Chondrocyte (in vitro differentiated cells): ENCODE measurements at places on chromosomes 7 and 10. TPM values are rescaled to one million over a fixed set of nuclear protein-coding genes. Genes with fewer than 3 reads are reported as not detected.

TMEM130 gene
- total RNA-seq = 19.3 to 19.7 TPM (median 19.3 TPM) in 3 replicates

DNA sequence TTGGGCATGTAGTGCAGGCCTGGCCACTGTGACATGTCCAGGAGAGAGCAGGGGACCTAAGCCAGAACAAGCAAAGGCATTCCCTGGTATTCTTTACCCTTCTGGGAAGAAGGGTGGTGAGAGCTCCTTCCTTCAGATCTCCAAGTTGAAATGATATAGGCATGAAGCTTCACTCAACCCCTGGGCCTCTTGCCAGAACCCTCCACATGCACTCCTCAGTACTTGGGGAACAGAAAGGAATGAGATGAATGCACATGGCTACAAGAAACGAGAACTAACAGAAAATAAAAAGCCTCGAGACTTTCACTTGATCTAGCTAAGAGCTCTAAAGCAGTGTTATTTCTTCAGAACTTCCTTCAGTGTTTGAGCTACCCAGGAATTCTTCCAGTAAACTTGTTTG, 262.2 kb downstream of the ETV1 start:
- no peak overlapping the region for H3K27ac ChIP-seq
- no peaks in the 10 kb centered on the region for H3K27me3 ChIP-seq
- no peak for DNase-seq

GRCh38 chr7:53661645-53662217, 626.3 kb downstream of the POM121L12 start:
- no peak for DNase-seq
- H3K27me3 ChIP-seq = no peaks in the 10 kb centered on the region
- no peaks in the 10 kb centered on the region for H3K36me3 ChIP-seq
- H3K27ac ChIP-seq = no peak overlapping the region

DNA sequence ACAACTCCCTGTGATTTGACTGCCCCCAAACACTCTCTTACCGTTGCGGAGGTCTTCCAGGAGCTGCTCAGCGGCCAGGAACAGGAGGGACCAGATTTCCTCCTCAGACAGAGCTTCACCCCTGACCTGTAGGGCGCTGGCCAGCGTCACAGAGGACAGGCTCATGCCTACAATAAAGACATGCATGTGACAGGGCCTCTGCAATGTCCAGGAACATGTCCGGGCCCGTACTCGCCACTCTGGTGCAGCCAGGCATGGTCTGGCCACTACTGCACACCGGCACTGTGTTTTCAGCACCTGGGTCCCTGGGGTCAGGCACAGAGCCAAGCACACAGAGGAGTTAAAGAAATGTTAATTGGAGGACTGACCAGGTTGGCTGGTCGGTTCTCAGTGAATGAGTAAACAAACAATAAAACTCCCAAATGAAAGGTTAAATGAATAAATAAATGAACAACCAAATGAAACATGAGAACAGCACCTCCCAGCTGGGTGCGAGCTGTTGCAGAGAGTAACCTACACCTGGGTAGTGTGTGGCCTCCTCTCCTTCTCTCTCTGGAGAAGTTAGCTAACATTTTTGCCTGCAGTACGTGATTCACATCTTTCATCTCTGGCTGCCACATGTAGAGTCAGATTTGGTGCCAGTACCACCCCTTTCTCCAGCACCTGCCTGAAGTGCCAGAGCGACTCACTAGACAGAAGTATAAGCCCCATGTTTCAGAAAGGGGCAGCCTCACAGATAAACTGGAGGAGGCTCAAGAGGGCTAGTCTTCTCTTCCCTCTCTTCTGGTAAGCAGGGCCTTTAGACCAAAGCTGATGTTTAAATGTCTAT, 22.8 kb downstream of the FRMPD2 start:
- H3K4me1 ChIP-seq = peaks cover 12% of the 10 kb centered on the region
- H3K27me3 ChIP-seq = peaks cover 1% of the 10 kb centered on the region
- no peaks in the 10 kb centered on the region for H3K36me3 ChIP-seq
- no peak overlapping the region for H3K4me3 ChIP-seq
- no peak for DNase-seq

GRCh38 chr7:5437987-5438386, 14.4 kb upstream of the TNRC18 start:
- H3K4me3 ChIP-seq = no peak overlapping the region
- H3K27me3 ChIP-seq = no peaks in the 10 kb centered on the region
- H3K36me3 ChIP-seq = peaks cover 8% of the 10 kb centered on the region
- no peak overlapping the region for H3K27ac ChIP-seq
- peaks cover 16% of the 10 kb centered on the region for H3K4me1 ChIP-seq
- DNase-seq = no peak

- peaks cover 66% of the 10 kb centered on the region for H3K4me1 ChIP-seq
- no peaks in the 10 kb centered on the region for H3K36me3 ChIP-seq
- no peak overlapping the region for H3K4me3 ChIP-seq
- peak overlapping the region; percentile 96 for H3K27ac ChIP-seq
These were observed 966.8 kb downstream of the LRMDA start for GRCh38 chr10:76398043-76398710.

- no peak overlapping the region for H3K4me3 ChIP-seq
- peaks cover 40% of the 10 kb centered on the region for H3K4me1 ChIP-seq
- H3K36me3 ChIP-seq = no peaks in the 10 kb centered on the region
- no peaks in the 10 kb centered on the region for H3K27me3 ChIP-seq
- no peak for DNase-seq
These were observed 70.1 kb downstream of the CDK14 start for GRCh38 chr7:90666186-90666585.

DNA sequence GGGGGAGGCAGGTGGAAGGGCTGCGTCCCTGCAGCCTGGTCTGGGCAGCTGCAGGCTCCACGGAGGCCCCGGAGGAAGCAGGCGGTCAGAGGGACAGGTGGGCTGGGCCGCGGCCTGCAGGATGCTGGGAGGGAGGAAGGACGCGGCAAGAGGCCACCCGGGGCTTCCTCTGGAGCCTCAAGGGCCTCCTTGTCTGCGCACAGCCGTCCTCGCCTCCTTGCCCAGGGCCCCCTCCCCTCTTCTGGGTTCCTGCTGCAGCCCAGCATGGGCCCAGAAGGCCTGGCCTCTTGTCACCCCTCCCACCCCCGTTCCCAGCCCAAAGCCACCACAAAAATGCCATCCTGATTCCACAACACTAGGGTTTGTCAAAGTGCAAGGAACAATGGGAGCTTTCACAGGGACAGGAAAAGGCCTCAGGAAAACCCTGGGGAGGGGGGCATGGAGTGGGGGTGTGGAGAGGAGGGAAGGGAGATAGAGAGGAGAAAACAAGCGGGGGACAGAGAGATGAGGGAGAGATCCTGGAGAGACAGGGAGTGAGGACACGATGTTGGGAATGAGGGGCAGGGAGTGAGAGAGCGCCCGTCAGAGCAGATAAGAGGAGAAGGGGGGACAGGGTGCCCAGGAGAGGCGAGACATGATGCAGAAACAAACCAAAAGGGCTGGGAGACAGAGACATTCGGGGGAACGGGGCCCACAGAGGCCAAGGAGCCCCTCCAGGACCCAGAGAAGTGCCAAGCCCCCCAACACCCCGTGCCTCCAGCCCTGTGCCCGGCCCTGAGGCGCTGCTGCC, 41.8 kb downstream of the ZCCHC24 start:
- H3K4me3 ChIP-seq = peak overlapping the region; percentile 22
- peaks cover 5% of the 10 kb centered on the region for H3K36me3 ChIP-seq
- no peaks in the 10 kb centered on the region for H3K27me3 ChIP-seq
- DNase-seq = peak; percentile 93

ANKRD7 gene
- total RNA-seq = not detected in 3 replicates

SPDYE9 gene
- total RNA-seq = not detected in 3 replicates

DNA sequence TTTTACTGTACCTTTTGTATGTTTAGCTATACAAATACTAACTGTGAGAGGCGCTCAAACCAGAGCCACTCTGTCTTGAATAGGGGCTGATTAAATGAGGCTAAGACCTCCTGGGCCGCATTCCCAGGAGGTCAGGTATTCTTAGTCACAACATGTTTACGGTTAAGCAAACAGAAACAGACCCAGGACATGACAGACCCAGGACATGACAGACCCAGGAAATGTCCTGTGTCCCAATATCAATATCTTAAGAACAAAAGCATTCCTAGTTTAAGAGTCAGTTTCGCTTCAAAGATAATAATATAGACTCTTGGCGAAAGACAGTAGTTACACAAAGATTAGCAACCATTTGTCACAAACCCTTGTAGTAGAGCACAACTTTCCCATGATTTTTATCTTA, 304.5 kb downstream of the CCSER2 start:
- no peak overlapping the region for H3K4me3 ChIP-seq
- no peaks in the 10 kb centered on the region for H3K4me1 ChIP-seq

GRCh38 chr7:14457568-14458453, 444.7 kb downstream of the DGKB start:
- H3K27ac ChIP-seq = no peak overlapping the region
- no peak for DNase-seq
- H3K36me3 ChIP-seq = no peaks in the 10 kb centered on the region
- no peaks in the 10 kb centered on the region for H3K27me3 ChIP-seq
- H3K4me3 ChIP-seq = no peak overlapping the region

GRCh38 chr10:72019085-72019876, 55.1 kb downstream of the CHST3 start:
- H3K27ac ChIP-seq = peak overlapping the region; percentile 58
- no peak overlapping the region for H3K4me3 ChIP-seq
- no peaks in the 10 kb centered on the region for H3K27me3 ChIP-seq
- peaks cover 45% of the 10 kb centered on the region for H3K4me1 ChIP-seq

NUB1 gene
- total RNA-seq = 47.3 to 61.7 TPM (median 50.3 TPM) in 3 replicates

- DNase-seq = no peak
- no peak overlapping the region for H3K27ac ChIP-seq
- no peak overlapping the region for H3K4me3 ChIP-seq
- peaks cover 4% of the 10 kb centered on the region for H3K4me1 ChIP-seq
- no peaks in the 10 kb centered on the region for H3K27me3 ChIP-seq
These were observed 814.9 kb upstream of the C7orf33 start for GRCh38 chr7:147775516-147776284.

GRCh38 chr10:74558403-74558802, 268.0 kb upstream of the KAT6B start:
- no peaks in the 10 kb centered on the region for H3K27me3 ChIP-seq
- H3K27ac ChIP-seq = no peak overlapping the region
- no peak overlapping the region for H3K4me3 ChIP-seq
- no peaks in the 10 kb centered on the region for H3K36me3 ChIP-seq
- DNase-seq = no peak

- H3K27ac ChIP-seq = no peak overlapping the region
- H3K4me3 ChIP-seq = no peak overlapping the region
- no peaks in the 10 kb centered on the region for H3K27me3 ChIP-seq
- no peaks in the 10 kb centered on the region for H3K4me1 ChIP-seq
- DNase-seq = no peak
These were observed 30.6 kb downstream of the ADARB2 start for GRCh38 chr10:1706711-1707110.

DNA sequence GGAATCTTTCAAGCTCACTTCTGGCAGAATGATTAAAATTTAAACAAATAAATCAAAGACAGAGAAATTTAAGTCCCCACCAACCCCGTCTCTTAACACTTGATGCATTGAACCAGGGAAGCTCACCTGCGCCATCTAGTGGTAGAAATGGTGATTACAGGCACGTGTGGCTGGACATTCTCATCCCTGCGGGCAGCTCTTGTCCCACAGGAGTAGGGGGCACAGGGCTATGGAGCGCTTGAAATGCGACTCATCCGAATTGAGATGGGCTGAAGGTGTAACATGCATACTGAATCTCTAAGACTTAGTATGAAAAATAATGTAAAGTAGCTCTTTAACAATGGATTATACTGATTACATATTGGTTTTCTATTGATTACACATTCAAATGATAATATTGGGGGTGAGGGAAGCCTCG, 24.8 kb upstream of the SLIT1 start:
- no peak for DNase-seq
- peaks cover 2% of the 10 kb centered on the region for H3K36me3 ChIP-seq
- H3K4me3 ChIP-seq = no peak overlapping the region
- H3K4me1 ChIP-seq = no peaks in the 10 kb centered on the region
- peaks cover 12% of the 10 kb centered on the region for H3K27me3 ChIP-seq
- no peak overlapping the region for H3K27ac ChIP-seq

GRCh38 chr7:90951986-90952954, 312.0 kb upstream of the FZD1 start:
- H3K4me3 ChIP-seq = no peak overlapping the region
- no peak for DNase-seq
- no peak overlapping the region for H3K27ac ChIP-seq
- H3K27me3 ChIP-seq = no peaks in the 10 kb centered on the region
- H3K36me3 ChIP-seq = peaks cover 4% of the 10 kb centered on the region

DNA sequence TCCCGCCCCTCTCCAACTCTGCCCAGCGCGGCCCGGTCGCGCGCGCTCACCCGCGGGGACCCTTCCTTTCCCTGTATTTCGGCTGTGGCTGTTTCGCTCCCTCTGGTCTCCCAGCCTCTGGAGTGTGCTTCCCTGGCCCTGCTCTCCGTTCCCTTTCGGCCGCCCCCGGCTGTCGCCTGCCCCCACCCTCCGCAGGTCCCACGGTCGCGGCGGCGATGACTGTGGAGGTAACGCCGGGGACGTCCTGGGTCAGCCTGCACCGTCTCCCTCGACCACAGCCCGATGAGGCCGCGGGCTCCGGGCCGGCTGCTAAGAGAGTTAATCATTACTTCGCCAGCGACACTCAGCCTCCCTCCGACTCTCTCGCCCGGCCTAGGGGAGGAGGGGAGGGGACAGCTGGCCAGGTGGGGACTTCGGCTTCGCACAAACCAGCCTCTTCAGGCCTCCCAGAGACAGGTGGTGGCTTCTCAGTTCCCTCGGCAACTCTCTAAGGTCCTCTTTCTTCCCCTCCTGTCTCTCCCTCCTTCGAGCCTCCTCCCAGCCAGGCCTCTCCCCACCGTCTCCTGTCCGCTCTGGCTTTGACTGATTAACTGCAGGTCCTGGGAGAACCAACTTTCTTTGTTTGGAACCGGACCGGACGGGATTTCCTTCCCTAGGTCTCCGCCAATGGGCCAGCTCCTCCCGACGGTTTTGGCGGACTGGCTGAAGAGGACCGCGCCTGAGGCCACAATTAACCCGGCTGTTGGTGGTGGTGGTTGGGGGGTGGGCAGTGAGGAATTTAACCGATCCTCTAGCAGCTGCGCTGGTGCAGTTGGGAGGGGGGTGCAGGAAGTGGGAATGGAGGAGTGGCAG, 5.6 kb upstream of the PAX2 start:
- H3K36me3 ChIP-seq = peaks cover 2% of the 10 kb centered on the region
- peaks cover 91% of the 10 kb centered on the region for H3K27me3 ChIP-seq
- H3K27ac ChIP-seq = no peak overlapping the region
- H3K4me1 ChIP-seq = peaks cover 29% of the 10 kb centered on the region

DNA sequence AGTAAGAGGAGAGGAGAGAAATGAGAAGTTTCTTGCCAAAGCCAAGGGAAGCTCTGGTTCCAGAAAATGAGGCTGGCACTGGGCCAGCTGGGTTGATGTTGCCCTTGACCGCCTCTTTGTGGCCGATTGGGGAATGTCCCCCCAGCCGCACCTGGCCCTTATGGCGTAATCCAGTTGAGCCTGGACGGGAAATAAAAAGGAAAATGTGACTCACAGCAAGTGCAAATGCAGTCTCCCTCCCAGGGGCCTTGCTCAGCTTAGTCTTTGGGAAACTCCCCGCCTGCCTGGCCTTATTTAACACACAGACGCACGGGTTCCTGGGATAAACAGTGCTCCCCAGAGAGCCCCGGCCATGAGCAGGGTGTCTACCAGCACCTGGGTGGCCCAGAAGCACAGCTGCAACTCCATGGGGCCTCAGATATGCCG, 174.8 kb downstream of the KIAA1217 start:
- H3K36me3 ChIP-seq = no peaks in the 10 kb centered on the region
- H3K27ac ChIP-seq = peak overlapping the region; percentile 81
- no peak for DNase-seq
- H3K4me3 ChIP-seq = no peak overlapping the region
- peaks cover 34% of the 10 kb centered on the region for H3K4me1 ChIP-seq
- no peaks in the 10 kb centered on the region for H3K27me3 ChIP-seq

NDUFB8 gene
- 124 to 134 TPM (median 127 TPM) in 3 replicates for total RNA-seq

MAGI2 gene
- 5.8 to 11.8 TPM (median 6.0 TPM) in 3 replicates for total RNA-seq

NUTM2B gene
- total RNA-seq = 0.36 to 0.63 TPM (median 0.37 TPM) in 3 replicates

NKX1-2 gene
- total RNA-seq = not detected in 3 replicates
